NCI-H2227 treated with DMSO at 0.1 percent for 48 hours (cell line): ENCODE measurements at places on chromosomes 6 and 20.

DNA sequence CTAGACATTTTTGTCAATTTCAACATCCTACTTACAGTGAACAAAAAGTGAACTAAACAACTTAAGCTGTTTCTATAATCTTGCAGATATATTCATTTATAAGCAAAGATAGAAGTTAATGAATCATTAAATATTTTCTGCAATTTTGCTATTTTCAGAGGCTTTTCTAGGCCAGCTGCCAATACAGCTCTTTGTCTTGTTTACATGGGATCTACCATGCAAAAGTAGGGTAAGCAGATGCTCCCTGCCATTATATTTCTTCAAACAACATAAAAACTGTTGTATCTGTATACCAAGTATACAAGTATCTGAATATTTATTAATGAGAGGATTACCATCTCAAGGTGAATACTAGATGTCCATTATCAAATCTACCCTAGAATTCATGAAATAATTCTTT, 15.4 kb downstream of the PNISR start:
- no peak for DNase-seq

GRCh38 chr6:48567016-48567415, 456.0 kb upstream of the PTCHD4 start:
- DNase-seq = no peak

DNA sequence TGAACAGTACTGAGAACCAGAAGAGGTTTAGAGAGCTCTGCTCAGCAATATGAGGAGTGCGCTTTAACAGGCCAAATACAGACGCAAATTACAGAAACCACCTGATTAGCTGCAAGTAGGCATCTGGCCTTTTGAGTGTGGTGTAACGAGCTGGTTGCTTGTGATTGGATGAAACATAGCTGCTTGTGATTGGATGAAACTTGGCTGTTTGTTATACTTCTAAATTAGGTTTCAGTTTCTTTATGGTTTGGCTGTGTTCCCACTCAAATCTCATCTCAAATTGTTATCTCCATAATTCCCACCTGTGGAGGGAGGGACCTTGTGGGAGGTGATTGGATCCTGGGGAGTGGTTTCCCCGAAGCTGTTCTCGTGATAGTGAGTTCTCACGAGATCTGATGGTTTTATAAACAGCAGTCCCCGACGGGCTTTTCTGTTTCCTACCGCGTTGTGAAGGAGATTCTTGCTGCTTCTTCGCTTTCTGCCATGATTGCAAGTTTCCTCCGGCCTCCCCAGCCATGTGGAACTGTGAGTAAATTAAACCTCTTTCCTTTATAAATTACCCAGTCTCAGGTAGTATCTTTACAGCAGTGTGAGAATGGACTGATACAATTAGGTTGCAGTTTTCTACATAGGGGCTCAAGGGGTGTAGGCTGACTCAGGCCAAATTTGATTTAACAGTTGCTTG, 655.9 kb upstream of the MAN1A1 start:
- DNase-seq = no peak

DNA sequence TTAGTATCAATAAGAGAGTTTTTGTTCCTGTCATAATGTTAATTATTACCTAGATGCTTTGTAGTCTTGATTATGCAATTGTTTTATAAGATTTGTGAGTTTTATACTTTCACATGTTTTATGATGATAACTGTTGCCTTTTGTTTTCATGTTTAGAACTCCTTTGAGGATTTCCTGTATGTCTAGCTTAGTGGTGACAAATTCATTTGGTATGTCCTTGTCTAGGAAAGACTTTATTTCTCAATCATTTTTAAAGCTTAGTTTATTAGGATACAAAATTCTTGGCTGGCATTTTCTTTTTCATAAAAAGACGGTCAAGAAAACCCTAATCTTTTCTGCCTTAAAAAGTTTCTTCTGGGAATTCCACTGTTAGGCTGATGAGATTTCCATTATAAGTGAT, 849.9 kb upstream of the EYS start:
- no peak for DNase-seq
